ENCODE measurements at places on chromosomes 7 and 10. TPM values are rescaled to one million over a fixed set of nuclear protein-coding genes. Genes with fewer than 3 reads are reported as not detected.
A peak's percentile ranks its signal among the peaks of the same experiment; 100 is the strongest.

Gene ERVW-1
- polyA plus RNA-seq = 1.5 TPM

Gene SYT15
- 26.5 TPM for polyA plus RNA-seq

Gene MYO3A
- polyA plus RNA-seq = 4.1 TPM

Gene TMEM213
- 0.57 TPM for polyA plus RNA-seq

Gene ANKRD1
- polyA plus RNA-seq = 0.18 TPM

Gene RBM20
- 1.1 TPM for polyA plus RNA-seq

Gene ZNF804B
- 0.09 TPM for polyA plus RNA-seq

Gene SUFU
- 29.7 TPM for polyA plus RNA-seq

Gene NUTM2E
- polyA plus RNA-seq = not detected

Gene C10orf62
- polyA plus RNA-seq = not detected

Gene POR
- polyA plus RNA-seq = 41.0 TPM

Gene ITPRID1
- 0.08 TPM for polyA plus RNA-seq

Gene NKX2-3
- polyA plus RNA-seq = not detected

Gene TAS2R41
- polyA plus RNA-seq = not detected

DNA sequence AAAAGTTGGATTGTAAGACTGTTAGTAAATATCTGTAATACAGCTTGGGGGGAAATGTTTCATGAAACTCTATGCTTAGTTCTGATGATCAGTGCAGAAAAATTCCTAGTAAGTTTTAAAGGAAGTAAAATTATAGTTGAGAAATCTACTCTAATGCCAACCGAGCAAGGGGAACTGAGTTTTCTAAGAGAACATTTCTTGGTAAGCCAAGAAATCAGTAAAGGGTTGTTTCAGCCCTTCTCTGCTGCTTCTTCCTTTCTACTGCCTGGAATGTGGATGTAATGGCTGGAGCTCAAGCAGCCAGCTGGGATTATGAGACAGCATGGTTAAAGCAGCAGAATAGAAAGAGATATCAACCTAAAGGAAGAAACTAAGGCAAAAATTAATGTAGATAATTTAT lies 15.9 kb upstream of the AKR1B1 start:
- no peak for DNase-seq

DNA sequence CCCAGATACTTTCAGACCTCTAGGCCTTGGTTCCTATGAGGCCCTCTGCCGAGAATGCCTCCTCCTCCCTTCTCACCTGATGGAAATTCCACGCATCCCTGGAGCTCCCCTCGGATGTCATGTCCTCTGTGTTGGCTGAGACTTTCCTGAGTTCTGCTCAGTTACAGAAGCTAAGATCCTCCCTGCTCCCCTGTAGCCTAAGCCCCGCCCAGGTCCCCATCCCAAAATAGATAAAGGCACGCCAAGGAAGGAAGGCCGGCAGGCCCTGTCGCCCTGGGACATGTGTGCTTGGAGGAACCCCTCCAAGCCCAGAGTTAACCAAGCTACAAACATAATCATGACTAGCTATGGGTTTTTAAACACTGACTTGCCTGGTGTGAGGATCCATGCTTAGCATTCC lies 123.5 kb downstream of the SORBS1 start:
- no peak for DNase-seq

- no peak for DNase-seq
These were observed 26.0 kb downstream of the LARP4B start for GRCh38 chr10:905503-905902.

- DNase-seq = no peak
These were observed 76.7 kb downstream of the EMX2 start for GRCh38 chr10:117619223-117619622.

GRCh38 chr10:127915324-127915723 lies 8.4 kb downstream of the PTPRE start:
- no peak for DNase-seq

GRCh38 chr7:150727381-150727780 lies 9.8 kb upstream of the GIMAP5 start:
- no peak for DNase-seq

DNA sequence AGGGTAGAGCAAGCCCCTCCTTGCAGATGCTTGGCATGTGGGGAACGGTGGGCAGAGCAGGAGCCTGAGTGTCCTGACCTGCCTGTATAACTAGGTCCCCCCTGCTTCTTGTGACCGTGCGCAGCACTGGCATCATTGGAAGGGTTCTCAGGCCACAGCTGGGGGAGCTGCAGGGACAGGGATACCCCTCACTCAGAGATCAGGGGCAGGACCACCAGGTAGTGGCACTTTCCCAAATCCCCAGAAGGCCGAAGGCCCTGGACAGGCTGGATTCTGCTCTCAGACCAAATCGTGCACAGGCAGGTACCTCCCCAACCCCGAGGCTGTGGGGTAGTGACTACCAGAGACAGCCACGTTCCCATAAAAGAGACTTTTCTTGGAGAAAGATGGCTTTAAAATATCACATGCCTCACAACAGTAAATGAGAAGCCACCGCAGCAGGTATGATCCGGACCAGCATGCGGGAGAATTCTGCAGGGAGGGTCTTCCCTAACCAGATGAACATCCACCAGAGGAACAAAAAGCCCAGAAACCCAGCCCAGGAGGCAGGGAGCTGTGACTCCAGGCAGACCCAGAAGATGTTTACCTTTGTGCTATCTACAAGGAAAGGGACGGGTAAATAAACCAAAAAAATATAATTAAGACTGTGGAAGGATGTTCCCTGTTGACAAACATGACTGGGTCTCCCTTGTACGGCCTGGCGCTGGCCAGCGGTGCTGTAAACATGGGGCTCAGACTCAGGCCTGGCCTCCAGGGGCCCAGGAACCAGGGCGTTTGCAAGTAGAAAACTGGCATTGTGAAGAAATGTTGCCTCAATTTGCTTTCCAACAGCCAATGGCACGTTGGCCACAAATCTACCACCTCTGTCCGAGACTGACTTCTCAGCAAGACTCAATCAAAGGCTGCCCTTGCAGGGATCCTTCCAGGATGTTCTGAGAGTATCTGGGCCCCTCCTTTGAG lies 180.0 kb downstream of the TNS3 start:
- DNase-seq = no peak

- no peak for DNase-seq
These were observed 7.2 kb downstream of the GCC1 start for GRCh38 chr7:127578036-127578684.

DNA sequence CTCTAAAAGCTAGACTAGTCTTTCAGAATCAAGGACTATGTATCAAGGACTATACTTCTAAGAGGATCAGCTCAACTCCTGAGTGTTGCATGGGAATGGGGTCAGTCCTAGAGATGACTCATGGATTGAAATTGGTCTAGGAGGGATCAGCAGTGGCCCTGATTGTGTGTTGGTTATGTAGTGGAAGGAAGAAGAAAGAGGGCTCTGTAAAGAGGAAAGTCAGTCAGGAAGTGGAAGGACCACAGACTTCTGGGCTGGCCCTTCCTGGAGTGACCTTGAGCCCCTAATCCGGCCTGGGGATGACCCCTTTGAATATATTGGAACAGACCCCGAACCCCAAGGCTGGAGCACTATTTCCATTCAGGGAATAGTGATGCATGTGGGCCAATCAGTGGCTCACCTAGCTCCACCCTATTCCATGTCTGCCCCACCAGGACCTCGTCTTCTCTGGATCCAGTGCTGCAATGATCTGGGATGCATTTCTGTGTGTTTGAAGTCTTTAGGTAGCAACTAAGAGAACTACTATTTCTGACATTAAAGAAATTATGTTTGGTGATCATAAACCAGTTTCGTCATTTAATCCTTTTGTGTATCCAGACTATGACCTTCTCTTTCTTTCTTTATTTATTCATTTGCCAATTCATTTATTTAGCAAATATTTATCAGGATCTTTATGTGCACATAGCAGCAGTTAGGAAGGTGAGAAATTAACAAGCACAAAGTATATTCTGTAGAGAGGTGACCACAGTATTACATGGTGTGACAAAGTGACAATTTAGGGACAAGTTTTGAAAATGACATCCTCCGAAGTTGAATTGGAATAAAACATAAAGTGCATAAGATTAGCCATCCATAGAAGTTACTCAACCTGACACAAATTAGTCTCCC lies 48.6 kb upstream of the KIF5B start:
- DNase-seq = no peak

DNA sequence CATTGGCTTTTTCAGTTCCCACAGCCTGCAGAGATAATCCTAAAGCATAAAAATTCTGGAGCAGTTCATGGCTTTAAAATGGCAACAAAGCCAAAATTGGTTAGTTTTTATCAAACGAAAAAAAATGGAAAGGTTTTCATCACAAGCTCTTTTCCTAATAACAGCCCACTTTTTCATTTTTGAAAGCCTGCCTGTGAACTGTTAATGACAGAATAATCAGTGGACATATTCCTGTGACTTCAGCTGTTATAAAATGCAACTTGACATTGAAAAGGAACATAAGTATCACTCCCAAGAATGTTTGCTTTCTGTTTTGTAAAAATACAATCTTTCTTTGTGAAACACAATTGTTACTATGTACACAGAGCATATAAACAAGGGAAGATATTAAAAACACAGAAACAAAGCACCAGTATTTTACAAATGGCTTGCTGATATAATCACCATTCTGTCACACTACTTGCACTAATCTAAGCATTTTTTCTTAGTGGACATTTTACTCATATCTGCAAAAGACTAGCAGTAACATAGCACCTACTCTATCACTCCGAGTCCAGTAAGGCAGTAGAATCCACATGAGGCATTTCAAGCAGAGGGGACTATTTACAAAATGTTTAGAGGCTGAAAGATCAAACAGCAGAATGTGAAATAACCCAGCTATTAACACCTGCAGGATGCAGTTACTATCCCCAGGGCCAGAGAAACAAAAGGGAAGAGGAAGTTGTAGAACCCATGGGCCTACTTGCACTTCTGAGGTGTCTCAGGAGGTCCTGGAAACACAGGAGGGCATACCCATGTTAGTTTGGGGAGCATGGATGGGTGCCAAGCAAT lies 26.4 kb downstream of the MACC1 start:
- DNase-seq = peak; percentile 40

- no peak for DNase-seq
These were observed 78.8 kb upstream of the PRSS1 start for GRCh38 chr7:142670511-142670910.

GRCh38 chr7:53877688-53878087 lies 664.5 kb upstream of the VSTM2A start:
- DNase-seq = no peak

DNA sequence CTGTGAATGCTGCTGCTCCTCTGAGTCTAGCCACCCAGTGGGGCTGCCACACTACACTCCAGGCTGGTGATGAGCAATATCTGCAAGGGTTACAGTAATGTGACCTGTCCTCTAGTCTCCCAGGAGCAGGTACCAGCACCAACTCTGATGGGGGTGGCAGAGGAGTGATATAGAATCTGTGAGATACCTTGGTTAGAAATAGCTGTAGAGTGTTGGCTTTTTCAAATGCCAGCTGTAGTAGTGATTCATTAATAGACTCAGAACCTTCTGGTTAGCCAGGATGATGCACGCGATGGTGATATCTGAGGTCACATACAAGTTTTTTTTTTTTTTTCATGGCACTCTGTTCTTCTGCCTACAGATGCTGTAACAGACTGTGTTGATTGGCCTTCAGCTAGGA lies 757.1 kb downstream of the INHBA start:
- no peak for DNase-seq

DNA sequence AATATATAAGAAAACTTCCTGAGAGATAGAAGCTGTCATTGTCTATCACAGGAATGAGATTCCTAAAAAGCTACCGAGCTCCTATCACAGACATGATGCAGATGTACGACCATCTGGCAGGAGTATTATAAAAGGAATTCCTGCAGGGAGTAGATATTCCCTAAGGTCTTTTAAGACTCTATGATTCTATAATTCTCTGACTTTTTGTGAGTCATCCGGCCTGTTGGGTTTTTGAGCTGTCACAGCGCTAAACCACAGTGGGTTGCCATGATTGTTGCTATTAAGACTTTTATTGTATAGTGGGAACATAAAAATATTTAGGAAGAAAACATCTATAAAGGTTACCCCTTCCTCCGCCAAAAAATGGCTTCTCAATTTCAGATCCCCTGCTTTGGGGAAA lies 223.4 kb downstream of the BMPER start:
- no peak for DNase-seq

DNA sequence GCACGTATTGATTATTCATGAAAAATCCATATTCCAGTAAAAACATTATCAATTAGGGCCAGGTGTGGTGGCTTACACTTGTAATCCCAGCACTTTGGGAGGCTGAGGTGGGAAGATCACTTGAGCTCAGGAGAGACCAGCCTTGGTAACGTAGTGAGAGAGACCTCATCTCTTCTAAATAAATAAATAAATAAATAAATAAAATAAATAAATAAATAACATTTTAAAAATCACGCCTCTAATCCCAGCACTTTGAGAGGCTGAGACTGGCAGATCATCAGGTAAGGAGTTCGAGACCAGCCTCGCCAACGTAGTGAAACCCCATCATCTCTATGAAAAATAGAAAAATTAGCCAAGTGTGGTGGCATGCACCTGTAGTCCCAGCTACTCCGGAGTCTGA lies 32.1 kb downstream of the NRBF2 start:
- no peak for DNase-seq

- no peak for DNase-seq
These were observed 223.0 kb downstream of the ELFN1 start for GRCh38 chr7:1893036-1893435.

DNA sequence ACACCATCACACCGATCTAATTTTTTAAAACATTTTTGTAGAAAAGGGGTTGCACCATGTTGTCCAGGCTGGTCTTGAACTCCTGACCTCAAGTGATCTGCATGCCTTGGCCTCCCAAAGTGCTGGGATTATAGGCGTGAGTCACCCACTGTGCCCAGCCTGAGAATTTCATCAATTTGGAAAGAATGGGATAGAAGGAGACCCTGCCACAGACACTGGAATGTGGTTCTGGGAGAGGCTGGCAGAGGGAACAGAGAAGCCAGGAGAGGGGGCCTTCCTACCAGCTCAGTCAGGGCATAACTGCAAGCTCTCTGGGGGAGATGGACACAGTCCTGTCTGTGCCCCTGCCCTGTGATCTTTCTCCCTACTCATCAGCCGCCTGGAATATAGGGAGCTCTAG lies 42.1 kb upstream of the MKRN1 start:
- DNase-seq = no peak

All from right lung (tissue), 10 donors.